ENCODE measurements at places on chromosomes 2 and 18.

- DNase-seq = peak; percentile 79
Observed at GRCh38 chr2:105595536-105595935, 149.2 kb upstream of the NCK2 start.

- peak; percentile 17 for DNase-seq
Observed at GRCh38 chr2:18630941-18631340, 41.6 kb upstream of the NT5C1B start.

DNA sequence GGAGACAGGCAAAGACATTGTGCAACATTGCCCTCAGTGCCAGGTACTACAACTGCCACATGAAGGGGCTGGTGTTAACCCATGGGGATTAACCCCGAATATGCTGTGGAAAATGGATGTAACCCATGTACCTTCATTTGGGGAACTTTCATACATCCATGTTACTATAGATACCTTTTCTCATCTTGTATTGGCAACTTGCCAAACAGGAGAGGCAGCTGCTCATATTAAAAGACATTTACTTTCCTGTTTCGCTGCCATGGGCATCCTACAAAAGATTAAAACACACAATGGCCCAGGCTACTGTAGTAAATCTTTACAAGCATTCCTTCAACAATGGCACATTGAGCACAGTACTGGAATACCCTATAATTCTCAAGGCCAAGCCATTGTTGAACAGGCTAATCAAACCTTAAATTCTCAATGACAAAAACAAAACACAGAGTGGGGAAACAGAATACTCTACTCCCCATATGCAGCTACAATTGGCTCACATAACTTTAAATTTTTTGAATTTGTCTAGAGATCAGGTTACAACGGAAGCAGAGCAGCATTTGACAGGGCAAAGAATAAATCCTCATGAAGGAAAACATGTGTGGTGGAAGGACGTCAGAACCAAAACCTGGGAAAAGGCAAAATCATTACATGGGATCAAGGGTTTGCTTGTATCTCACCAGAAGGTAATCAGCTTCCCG lies 1723.5 kb upstream of the LRRTM1 start:
- DNase-seq = no peak

GRCh38 chr18:76803814-76804213 lies 18.5 kb upstream of the ZNF236 start:
- DNase-seq = peak; percentile 73

- no peak for DNase-seq
Observed at GRCh38 chr2:136291871-136292270, 173.9 kb upstream of the CXCR4 start.

DNA sequence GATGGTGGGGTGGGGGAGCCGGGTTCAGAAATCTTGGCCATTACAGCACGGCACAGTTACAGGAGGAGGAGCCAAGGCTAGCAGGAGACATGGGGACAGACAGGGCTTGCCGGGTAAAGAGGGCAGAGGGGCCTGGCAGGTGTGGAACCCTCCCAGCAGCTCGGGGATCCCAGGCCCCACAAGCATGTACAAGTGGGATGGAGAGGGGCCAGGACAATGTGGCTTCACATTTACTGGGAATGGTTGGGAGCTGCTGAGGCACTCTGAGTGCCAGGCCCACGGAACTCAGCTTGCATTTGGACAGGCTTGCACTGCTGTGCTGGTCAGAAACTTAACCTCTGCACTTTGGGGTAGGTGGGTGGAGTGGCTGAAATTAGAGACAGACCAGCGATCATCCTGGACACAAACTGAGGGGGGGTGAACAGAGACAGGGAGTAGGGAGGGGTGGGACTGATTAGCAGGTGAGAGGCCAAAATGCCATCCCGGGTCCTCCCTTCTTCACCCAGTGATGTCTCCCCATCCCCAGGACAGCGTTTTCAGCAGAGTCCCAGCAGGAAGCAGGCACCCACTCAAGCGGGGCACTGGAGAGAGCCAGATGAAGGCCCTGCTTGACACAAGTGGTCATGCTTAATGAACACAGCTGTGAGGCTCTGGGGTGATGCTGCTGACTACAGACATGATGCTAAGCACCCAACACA lies 9.6 kb downstream of the PER2 start:
- DNase-seq = no peak

GRCh38 chr2:75587954-75588587 lies 27.3 kb upstream of the EVA1A start:
- peak; percentile 93 for DNase-seq

- DNase-seq = peak; percentile 99
Observed at GRCh38 chr2:72115110-72116080, 32.3 kb downstream of the CYP26B1 start.

DNA sequence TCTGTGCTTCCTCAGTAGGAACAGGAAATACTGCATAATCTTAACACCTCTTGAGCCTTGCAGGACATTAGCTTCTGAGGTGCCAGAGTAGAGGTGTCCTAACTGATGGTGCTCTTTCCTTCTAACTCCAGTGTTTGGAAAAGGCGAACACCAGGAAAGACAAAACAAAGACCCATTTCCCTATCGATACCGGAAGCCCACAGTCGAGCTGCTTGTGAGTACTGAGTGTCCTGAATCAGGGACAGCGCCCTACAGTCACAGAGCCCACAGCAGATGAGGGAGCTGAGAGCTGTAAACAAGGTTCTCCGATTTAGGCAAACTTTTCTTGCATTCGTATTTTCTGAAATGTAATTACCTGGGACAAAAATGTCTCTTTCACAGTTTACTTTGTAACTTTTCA lies 50.7 kb downstream of the SLC14A2 start:
- no peak for DNase-seq

GRCh38 chr18:43893001-43893637 lies 615.8 kb upstream of the SYT4 start:
- peak; percentile 69 for DNase-seq

GRCh38 chr2:113876503-113877387 lies 13.1 kb upstream of the ACTR3 start:
- peak; percentile 88 for DNase-seq

GRCh38 chr2:32485399-32485798 lies 128.6 kb downstream of the BIRC6 start:
- no peak for DNase-seq

- DNase-seq = peak; percentile 20
Observed at GRCh38 chr2:95343429-95344214, 46.5 kb downstream of the KCNIP3 start.

- DNase-seq = peak; percentile 49
Observed at GRCh38 chr18:59700535-59700967, 3.3 kb upstream of the CCBE1 start.

GRCh38 chr2:238496756-238497609 lies 70.3 kb downstream of the ASB1 start:
- no peak for DNase-seq

All from epithelial cell of esophagus (primary cell).